ENCODE measurements at places on chromosomes 3 and 15.

- no peak for DNase-seq
These were observed 6.1 kb upstream of the SLCO2A1 start for GRCh38 chr3:134035836-134036235.

GRCh38 chr3:57856675-57857074, 100.6 kb downstream of the SLMAP start:
- DNase-seq = peak; percentile 51

GRCh38 chr15:52308446-52309153, 13.0 kb upstream of the MYO5C start:
- DNase-seq = no peak

- no peak for DNase-seq
These were observed 24.3 kb downstream of the CYP8B1 start for GRCh38 chr3:42851228-42851834.

DNA sequence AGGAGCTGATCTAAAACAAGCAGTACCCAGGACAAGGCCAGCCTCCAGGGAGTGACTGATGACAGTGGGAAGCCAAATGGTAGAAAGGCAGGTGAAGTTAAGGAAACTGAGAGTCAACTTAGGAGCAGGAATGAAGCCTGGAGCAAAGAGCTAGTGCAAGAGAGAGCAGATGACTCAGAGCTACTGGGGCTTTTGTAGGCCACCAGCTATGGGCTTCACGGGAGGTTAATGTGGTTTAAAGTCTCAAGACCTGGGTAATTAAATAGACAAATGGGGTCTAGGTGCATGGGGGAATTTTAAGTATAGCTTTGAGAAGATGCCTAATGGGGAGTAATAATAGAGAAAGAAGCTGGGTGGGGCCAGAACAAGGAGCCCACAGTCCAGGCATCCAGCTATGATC, 3.1 kb downstream of the CD86 start:
- no peak for DNase-seq

DNA sequence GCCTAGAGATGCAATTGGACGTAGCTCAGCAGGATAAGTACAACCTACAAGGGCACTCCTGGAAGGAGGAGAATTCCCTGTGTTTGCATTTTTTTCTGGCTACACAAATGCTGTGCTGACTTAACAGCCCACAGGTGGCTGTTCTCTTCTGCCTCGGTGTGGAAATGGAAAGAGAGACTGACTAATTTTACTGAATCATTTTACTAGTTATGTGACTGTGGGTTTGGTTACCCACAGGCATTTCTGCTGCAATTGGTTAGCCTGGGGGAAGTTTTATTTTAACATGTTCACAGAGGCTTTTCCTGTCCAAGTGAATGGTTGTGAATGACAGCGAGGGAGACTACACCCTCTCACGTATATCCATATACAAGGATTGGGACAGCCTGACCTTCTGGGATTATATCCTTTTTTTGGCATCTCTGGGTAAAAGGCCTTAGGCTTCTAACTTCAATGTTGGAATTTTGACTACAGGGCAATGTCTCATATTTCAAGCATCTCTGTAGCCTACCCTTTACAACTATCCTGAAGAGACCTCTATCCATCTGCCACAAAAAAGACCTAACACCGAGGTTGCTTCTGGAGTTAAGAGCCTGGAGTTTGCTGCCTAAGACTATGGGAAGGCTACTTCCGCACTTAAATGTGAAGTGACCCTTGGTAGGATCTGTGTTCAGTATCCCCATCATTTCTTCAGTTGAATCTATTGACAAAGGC, 67.2 kb upstream of the TP63 start:
- DNase-seq = peak; percentile 71

DNA sequence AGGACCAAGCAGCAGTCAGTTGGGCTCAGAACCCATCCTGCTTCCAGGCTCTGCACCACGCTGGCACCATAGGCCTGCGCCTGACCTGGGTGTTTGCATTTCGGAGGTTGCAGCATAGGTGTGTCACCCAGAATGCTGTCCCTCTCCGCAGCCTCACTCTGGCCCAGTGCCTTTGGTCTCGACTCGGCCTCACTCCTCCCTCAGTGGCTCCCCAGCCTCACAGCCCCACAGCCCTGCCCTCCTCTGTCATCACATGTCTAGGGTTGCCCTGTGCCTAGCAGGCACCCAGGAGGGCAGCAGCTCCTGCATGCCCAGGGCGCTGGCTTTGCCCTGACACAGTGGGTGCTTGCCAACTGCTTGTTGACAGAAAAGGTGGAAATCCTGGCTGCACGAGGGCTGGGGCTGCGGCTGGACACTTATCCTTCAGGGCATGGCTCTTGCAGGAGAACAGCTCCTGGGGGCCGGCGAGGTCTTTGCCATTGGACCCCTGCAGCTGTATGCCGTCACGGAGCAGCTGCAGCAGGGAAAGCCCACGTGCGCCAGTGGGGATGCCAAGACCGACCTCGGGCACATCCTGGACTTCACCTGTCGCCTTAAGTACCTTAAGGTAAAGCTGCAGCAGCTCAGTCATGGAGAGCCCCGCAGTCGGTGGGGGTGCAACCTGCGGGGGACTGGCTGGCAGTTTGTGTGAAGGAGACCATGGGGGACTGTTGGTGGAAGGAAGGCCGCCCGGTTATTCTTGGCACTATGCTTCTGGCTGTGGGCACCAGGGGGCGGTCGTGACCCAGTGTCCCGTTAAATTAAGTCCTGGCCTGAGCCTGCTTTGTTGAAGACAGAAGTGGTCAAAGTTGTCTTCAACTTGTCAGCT, 16.2 kb downstream of the NISCH start:
- peak; percentile 38 for DNase-seq

DNA sequence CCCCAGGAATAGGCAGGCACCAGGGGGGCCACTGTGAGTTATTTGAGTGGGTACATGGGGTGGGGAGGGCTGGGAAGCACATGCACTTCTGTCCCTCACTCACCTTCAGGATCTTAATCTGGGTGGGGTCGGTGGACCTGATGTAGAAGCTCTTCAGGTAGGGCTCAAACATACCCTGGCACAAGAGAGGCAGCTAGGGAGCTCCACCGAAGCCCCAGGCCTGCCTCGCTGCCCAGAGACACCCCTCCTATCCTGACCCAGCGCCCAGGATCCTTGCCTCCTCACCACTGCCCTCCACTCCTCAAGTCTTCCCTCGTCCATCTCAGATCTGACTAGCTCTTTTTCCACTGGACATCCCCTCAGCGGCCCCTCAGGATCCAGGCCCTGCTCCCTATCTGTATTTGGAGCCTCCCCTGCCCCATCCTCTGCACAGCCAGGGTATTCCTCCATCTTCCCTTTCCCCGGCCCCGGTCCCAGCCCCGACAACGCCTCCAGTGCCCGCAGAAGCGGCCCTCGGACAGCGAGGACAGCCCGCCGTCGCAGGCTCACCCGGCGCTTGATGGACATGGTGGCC, 30.0 kb downstream of the AP3B2 start:
- no peak for DNase-seq

GRCh38 chr15:94877833-94878232, 646.5 kb downstream of the MCTP2 start:
- DNase-seq = peak; percentile 2

GRCh38 chr3:182562274-182562673, 231.0 kb upstream of the ATP11B start:
- no peak for DNase-seq

- peak; percentile 26 for DNase-seq
These were observed 88.6 kb upstream of the ZNF385D start for GRCh38 chr3:21839592-21839991.

DNA sequence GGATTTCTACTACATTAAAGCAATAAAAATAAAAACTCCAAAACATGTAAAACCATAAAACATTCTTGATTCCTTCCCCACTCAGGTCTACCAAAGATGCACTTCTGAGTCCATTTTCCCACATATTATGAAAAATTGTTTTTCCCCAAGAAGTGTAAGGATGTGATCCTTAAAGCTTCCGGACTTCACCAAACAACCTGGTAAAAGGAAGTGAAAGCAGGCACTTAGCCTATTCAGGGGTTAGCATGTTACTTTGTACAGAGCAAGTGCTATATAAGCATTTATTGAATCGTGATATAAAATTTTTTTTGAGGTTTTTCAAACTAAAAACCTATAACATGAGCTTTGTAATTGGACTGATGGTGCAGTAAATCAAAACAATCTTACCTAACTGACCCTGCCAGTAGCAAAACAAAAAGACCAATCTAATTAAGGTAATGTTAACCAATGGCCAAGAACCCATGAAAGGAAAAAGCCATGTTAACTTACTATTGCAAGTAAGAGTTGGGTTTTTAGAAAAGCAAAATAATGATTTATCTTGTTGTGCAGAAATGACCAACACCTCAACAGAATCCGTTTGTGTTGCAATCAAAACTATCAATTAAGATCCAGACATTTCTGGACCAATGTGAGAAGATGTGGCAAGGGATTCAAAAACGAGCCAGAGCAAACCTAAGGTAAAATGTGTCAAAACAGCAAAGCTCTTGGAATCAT, 1.8 kb downstream of the SETD2 start:
- DNase-seq = peak; percentile 46

GRCh38 chr3:109852283-109852682, 514.9 kb upstream of the DPPA4 start:
- DNase-seq = no peak

- DNase-seq = no peak
These were observed 411.5 kb upstream of the PROK2 start for GRCh38 chr3:72196377-72196929.

DNA sequence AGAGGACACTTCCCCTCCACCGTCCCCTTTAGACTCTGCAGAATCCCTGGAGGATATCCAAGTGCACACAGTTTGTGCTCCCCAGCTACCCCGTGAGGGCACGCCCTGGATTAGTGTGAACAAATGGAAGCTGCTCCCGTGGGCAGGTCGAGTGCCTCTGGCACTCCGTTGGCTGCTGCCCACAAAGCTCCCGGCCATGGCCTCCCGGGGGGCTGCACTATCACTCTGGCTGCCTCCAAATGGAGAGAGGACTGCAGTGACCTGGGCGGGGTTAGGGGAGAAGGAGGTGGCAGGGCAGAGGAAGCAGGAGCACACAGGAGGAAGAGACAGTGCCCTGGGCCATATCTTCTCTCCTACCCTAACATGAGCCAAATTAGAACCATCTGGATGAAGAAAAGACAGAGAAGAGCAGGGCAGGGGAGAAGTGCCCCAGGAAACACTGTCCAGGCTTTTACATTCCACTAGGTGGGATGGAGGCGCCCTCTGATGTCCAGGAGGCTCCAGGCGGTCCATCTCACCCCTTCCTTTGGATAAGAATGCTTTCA, 29.4 kb upstream of the ACAD9 start:
- DNase-seq = no peak

- DNase-seq = no peak
These were observed 39.9 kb downstream of the RAB6B start for GRCh38 chr3:133855772-133856171.

DNA sequence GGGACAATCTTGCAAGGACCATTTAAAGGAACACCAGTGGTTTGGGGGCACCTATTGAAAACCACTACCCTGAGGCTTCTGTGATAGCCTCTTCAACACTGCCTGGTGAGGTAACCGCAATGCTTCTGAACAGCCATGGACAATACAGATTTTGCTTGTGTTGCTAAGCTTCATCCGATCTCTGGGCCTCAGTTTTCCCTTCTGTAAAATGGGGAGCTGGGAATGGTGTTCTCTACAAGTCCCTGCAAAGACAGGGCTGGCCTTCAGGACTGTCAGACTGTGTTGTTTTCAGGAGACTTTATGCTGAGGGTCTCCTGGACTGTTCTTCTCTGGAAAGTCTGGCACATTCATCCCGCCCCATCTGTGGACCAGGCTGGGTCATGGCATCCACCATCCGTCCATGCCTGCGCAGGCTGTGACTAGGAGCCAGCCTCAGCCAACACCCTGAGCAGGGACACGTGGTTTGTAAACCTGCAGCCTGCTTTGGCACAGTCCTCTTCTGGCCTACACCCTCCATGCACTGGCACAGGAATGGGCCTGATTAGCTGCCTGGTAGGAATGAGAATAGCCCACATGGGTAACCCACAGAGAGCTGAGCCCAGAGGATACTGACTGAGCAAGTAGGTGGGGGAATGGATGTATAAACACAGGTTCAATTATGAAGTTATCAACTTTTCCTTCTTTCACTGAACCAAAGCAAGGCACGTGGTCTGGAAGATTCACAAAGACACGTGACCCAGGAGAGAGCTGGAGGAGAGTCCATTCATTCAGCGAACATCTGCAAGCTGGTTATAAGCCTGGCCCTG, 55.3 kb downstream of the ROPN1B start:
- no peak for DNase-seq

GRCh38 chr3:106176734-106177133, 307.9 kb upstream of the CBLB start:
- DNase-seq = peak; percentile 15

DNA sequence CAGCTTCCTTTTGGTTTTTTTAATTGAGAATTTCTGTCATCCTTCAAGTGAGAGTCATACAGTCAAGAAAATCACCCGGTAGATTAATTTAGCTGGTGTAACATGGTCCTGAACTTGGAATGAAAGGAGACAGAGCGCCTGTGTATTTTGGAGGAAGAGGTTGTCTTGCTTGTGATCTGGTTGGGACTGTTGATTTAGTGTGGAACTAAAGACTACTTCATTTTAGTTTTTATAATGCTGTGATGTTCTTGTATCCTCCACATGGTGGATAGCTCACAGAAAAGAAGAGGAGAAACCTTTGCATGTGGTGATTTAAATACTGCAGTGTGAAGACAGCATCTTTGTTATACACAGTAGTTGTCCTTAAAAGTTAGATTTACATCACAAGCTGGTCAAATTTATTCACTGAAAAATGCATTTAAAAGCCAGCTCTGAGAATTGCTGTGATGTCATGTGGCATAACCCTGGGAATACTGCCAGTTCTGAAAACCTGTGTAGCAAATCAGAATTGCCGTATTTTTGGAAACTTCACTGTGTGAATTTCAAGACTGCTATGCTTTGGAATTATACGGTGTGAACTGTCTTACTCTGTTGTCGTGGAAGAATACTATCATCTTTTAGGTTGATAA, 268.5 kb downstream of the PTPRG start:
- DNase-seq = no peak

DNA sequence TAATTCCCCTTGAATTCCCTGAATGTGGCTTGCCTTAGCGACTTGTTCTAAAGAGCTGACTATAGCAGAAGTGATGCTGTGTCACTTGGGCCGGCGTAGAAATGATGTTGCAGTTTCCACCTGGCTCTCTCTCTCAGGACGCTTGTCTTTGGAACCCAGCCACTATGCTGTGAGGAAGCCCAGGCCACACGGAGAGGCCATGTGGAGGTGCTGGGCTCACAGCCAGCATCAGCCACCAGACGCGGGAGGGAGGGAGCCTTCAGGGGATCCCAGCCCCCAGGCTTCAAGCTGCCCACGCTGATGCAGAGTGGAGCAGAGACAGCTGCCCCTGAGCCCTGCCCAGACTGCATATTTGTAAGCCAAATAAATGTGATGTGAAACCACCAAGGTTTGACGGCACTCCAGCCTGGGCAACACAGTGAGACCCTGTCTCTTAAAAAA, 18.6 kb downstream of the RNU5B-1 start:
- no peak for DNase-seq

- DNase-seq = no peak
These were observed 10.9 kb downstream of the GNB5 start for GRCh38 chr15:52180196-52180835.

DNA sequence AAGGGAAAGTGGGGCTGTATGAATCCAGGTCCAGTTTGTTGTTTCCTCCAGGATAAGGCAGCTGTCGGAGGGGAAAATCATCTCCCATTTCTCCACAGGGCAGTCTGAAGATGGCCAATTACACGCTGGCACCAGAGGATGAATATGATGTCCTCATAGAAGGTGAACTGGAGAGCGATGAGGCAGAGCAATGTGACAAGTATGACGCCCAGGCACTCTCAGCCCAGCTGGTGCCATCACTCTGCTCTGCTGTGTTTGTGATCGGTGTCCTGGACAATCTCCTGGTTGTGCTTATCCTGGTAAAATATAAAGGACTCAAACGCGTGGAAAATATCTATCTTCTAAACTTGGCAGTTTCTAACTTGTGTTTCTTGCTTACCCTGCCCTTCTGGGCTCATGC, 911 bp downstream of the CCRL2 start:
- DNase-seq = no peak
